ENCODE measurements at places on chromosomes 13 and 19.

- no peak for DNase-seq
Observed at GRCh38 chr19:13008926-13009787, 13.9 kb downstream of the NFIX start.

DNA sequence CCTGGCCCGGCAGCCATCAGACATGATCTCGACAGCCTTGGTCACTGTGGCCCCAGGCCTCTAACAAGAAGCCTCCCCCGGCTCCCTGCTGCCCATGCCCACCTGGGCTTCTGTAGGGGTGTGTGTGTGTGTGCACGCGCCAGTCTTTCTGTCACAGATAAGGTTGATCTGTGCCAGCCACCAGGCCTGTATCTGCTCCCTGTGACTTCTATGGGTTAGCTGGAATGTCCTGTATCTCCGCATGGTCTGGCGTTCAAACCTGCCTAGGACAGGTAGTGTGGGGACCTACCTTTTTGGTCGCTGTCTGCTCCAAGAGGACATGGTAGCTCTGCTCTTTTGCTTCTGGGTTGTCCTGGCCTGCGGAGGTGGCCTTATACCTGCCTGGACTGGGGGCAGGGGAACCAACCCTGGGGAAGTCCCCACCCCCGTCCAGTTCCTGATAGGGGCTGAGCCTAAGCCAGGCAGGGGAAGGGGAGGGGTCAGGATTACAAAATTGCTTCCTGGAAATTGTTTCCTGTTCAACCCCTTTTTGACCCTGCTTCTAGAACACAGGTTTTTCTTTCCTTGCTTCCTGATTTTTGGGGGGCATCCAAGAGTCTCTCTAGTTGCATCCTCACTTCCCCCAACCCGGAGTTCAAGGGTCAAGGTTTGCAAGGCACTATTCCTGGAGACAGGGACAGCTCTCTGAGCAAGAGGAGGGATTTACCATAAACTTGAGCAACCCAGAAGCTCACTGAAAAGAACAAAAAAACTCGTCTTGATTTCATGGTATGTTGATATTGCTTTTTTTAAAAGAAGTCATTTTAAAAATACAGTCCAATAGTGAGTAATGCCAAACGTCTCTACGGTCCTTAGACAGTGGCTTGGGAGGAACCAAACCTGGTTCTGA, at the start of gene LRG1:
TSS of gene LRG1 (minus strand) at position 344 of the 889 bp plus-strand sequence. CDS start at position 321, 23 bp downstream.
- DNase-seq: no peak

DNA sequence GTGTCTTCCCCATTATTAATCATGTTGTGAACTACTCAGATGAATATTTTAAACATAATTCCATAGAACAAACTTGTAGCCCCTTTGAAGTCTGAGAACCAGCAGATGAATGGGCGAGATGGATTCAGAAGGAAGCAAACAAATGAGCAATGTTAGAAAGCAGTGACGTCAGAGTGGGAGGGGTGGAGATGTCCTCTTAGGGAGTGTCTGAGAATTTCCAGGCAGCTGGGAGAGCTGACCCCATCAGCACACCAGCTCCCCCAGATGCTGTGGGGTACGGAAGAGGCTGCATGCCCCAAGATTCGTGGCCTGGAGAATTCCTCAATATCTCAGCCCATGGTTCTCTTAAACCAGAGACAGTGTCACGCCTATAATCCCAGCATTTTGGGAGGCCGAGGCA, 68.6 kb downstream of the DPF1 start:
- no peak for DNase-seq

GRCh38 chr13:96314974-96315373, 225.1 kb downstream of the HS6ST3 start:
- DNase-seq: no peak

DNA sequence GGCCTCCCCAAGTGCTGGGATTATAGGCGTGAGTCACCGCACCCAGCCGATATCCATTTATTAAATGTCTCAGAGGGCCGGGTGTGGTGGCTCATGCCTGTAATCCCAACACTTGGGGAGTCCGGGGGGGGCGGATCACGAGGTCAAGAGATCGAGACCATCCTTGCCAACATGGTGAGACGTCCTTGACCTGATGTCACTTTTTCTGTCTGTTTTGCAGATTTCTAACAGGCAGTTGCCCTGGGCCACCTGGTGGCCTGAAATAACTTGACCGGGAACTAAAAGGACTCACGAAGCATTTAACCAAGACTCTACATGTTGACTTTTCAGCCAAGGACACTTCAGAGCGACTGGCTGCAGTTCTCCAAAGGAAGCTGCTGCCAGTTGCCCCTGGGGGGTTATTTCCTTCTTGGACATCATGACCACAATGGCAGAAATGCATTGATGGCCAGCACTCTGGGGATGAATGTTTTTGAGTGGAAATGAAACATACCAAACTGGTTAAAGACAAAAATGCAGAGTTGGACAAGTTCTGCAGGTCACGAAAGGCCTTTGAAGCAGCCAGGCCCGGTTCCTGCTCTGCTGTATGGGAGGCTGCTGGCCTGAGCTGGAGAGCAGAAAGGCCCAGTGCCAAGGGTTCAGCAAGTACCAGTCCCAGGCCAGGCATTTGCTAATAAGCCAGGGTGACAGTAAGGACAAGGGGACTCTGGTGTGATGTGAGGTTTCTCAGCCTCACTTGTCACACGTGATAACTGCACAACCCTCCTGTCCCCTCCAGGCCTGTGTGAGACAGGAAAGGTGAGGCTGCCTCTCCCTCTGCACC, 8.3 kb downstream of the ZNF837 start:
- no peak for DNase-seq

DNA sequence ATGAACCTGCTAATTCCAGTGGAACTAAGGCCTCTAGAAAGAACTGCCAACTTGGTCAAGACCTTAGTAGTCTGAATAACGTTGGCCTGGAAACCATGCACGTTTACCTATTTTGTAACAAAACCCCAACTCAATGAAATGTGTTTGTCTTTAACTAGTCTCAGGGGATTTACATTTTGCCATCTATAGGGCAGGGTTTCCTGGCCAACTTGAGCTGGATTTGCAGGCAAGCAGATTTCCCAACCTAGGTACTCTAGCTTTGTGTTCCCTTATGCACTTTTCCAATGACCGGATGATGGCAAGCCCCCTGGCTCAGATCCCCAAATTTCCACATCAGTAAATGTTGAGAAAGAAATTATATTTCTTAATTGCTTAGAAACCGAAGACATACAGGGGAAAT, 114.5 kb downstream of the IRS2 start:
- no peak for DNase-seq

- DNase-seq: no peak
Observed at GRCh38 chr13:103607995-103608394, 541.8 kb upstream of the SLC10A2 start.

DNA sequence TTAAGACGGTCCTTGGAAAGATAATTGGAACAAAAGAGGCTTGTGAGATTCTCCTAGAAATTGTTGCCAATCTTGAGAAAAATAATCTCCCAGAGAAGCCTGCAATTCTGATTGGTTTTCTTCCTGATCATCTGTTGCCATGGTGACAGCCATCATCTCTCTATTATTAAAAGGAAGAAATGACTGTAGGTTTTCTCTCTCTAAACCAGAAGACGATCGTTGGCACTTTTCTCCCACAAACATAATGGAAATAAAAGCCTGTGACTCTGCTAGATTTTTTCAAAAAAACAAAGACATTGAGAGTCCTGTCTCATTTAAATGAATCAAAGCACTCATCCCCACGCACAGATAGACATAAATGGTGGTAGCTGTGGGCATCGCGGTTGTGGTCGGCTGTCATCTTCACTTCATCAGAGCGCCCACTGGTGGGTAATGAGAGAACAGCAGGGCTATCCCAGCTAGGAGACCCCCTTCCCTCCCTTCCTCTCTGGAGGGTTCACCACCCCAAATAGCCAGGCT, 21.7 kb upstream of the CALM3 start:
- no peak for DNase-seq

DNA sequence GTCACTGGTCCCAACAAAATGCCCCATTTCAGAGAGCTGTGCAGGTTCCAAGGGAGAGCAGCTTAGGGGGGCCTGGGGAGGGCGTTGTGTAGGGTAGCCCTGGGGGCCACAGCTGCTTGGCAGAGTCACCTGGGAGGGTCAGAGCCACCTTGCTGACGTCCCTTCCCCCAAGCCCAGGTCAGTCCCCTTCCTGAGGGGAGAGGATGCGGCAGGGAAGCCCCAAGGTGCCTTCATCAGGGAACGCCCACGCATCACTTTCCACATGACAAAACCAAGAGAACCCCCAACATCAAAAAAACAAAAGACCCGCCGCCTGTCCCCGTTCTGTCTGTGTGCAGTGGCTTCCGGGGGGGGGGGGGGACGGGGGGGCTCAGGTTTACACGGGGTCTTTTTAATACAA, 5.3 kb upstream of the UQCR11 start:
- DNase-seq: no peak

- DNase-seq: no peak
Observed at GRCh38 chr13:76950101-76950500, 1.8 kb downstream of the ACOD1 start.

GRCh38 chr19:46824890-46825730, 25.5 kb downstream of the AP2S1 start:
- no peak for DNase-seq

GRCh38 chr19:4014541-4015491, 7.3 kb downstream of the PIAS4 start:
- no peak for DNase-seq

- DNase-seq: no peak
Observed at GRCh38 chr13:95245071-95245470, 56.2 kb downstream of the ABCC4 start.

DNA sequence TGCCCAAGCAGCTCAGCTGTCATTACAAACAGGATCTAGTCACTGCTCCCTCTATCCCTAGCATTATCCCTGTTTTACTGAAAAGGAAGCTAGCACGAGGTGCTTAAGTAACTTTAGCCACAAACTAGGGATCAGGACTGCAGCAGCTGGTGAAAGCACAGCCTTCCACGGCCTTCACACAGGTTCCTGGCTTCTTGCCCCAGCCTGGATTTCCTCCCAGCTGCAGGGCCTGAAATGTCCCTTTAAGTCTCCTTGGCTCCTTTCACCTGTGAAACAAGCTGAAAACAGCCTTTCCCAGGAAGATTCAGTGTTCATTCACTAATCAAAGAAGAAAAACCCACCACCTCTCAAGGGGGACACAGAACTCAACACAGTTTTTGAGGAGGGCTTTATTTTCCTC, 754.5 kb downstream of the DIAPH3 start:
- no peak for DNase-seq

GRCh38 chr13:24043590-24044350, 116.8 kb upstream of the SPATA13 start:
- DNase-seq: no peak
